ENCODE measurements at places on chromosomes 7 and 10.

GRCh38 chr10:130363899-130364445 lies 227.8 kb downstream of the GLRX3 start:
- DNase-seq: no peak

DNA sequence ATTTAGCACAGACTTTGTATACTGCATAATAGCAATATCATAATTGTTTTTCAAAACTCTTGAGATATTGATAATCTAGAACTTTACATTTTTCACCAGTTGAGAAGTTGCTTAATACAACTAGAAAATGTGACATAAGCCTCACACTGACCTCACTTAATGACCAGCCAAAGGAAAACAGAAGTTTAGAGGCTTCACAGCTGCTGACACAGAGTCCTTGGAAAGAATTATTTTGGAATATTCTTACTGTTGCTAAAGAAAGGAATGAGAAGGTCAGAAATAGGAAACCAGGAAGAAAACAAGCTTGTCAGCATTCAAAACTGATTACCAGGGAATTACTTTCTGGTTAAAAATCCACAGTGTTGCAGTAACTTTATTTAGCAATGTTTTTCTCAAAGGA lies 35.5 kb upstream of the WASL start:
- DNase-seq: no peak

DNA sequence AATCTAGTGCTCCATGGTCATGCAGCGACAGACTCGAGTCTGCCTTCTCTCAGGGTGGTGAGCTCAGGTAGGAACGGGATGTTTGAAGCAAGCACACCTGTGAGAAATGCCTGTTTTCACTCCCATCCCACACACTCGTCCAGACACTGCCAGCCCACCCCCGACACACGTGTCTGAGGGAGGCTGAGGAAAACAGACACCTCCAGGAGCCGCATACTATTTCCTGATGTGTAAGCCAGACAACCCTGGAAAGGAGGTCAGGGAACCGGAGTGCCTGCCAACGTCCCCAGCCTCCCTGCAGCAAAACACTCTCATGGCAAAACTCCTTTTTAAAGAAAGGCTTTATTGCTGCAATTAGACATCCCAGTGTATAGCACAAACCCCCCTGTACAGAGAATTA lies 80.2 kb downstream of the ALOX5 start:
- DNase-seq: no peak

DNA sequence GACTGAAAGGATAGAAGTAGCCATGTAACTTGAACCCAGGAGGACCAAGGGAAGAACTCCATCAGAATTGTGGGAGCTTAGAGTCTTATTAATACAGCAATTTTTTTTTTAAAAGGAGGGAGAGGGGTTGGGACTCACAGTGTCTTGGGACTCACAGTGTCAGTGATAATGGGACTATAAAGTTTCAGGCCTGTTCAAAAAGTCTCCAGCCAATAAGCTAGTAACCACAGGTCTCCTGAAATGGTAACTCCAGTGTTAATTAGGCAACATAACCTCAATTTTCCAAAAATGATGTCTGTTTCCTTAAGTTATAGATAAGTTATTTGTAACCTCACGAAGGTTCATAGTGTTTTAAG lies 2.4 kb upstream of the HNRNPH3 start:
- no peak for DNase-seq

DNA sequence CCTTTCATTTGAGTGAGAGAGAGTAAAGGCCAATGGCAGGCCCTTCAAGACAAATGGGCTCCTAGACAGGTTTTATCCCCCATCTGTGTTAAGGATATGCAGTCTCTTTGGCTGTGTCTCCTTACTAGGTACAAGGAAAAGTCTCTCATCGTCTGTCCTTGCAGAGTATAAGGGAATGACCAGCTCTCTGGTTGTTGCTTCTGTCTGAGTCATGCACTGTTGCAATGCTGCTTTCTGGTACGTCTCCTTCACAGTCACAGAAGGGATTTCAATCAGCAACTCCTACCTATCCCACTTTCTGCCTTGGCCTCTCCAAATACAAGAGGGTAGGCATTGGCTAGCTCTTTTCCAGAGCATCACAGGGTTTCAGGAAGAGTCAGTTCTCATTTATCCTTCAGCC lies 48.1 kb downstream of the CTTNBP2 start:
- no peak for DNase-seq

DNA sequence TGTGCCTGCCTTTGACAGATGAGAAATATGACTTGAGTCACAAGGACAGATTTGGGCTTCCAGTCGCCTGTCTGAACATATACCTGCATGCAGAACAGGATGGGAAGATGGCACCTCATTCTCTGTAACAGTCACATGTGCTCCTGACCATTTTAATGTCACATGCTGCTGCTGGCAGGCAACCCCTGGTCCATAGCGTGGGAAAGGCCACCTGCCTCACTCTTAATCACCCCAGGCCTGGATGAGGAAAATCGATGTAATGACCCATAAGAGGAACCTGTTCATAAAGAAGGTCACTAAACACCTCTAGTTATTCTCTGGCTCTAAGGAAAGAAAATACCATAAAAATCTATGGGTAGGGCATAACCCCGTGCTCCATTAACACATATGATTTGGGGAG lies 110.2 kb downstream of the GFRA1 start:
- DNase-seq: no peak

DNA sequence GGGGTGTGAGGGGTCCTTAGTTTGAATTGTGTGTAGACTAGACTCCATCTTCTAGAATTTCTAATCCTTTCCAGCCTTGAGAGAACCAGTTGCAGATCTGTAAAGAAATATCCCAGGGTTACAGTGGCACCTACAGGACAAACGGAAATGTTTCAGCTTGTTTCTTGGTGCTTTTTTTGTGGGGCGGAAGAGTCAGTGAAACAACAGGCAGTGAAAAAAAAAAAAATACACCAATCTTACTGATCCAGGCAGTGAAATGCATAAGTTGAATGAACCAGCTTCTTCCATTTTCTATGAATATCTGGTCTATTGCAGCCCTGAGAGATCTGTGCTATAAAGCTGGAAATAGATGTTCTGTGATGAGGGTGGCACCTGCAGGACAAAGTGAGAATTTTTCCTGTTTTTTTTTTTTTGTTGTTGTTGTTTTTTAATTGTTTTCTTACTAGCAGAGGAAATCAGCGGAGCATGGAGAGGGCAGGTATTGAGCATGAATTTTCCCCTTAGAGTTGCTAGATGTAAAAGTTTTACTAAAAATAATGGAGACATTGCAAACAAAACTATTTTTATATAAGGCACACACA lies 81.9 kb upstream of the DYNC1I1 start:
- no peak for DNase-seq

DNA sequence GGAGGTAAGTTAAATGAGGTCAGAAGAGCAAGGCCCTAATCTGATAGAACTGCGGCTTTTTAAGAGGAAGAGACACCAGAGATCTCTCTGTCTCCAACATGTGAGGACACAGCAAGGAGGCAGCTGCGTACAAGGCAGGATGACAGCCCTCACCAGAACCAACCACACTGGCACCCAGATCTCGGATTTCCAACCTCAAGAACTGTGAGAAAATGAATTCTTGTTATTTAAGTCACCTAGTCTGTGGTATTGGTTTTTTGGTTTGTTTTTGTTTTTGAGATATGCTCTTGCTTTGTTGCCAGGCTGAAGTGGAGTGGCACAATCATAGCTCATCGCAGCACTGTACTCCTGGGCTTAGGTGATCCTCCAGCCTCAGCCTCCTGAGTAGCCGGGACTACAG lies 127.2 kb downstream of the DLG5 start:
- DNase-seq: no peak

DNA sequence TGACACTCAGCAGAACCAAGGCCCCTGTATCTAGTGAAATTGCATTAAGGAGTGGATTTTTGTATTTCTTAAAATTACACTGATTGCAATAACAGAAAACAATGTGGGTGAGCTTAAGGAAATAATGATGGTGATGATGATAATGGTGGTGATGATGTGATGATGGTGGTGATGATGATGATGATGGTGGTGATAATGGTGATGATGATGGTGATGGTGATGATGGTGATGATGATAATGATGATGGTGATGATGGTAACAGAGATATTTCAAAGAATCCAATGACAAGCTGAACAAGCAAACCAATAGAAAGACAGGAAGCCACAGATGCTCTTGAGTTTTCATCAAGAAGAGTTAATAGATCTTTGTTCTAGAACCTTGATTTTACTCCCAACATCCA lies 630.7 kb upstream of the AUTS2 start:
- no peak for DNase-seq

GRCh38 chr7:132077971-132078685 lies 498.1 kb downstream of the PLXNA4 start:
- no peak for DNase-seq

- no peak for DNase-seq
Observed at GRCh38 chr7:142508251-142508650, 241.0 kb upstream of the PRSS1 start.

DNA sequence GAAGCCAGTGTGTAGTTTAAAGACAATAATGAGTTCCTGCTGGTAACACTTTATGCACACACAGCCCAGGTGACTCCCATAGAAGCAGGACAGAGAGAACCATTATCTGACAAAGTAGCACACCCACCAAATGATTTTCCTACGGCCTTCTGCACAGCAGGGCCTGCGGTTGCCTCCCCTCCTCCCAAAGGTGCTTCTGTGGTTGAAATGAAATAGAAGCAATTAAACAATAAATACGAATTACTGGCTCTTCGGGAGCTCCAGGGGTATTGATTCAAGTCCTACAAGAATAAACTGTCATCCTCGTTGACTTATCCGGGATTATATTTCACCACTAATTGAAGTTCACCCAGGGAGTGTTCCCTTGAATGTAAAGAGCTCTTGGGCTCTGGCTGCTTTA lies 172.1 kb downstream of the ACTR3B start:
- DNase-seq: no peak

DNA sequence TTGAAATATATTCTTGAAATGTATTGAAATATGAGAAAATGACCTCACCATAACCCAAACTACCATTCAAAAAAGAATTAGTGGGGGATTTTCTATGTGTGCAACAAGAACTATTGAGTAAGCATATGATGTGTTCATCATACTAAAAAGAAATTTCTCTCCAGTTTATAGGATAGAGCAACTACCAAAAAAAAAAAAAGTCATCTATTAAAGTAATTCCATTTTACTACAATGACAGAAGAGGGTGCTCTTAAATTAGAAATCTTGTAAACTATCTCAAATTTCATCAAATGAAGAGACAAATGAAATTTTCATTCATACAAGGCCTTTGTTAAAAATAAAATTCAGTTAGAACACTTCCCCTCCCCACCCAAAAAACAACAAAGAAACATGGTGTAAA lies 195.4 kb upstream of the PLXDC2 start:
- no peak for DNase-seq

GRCh38 chr10:79979310-79979975 lies 30.5 kb upstream of the SFTPD start:
- DNase-seq: no peak

All from stimulated activated CD4-positive, alpha-beta T cell treated with anti-CD3 and anti-CD28 coated beads, Interleukin-1b, Interleukin-23, amount 100 ng/mL, for 1 hour (primary cell).